Small intestine (tissue), 16 donors: ENCODE measurements at places on chromosomes 2 and 18. TPM values are rescaled to one million over a fixed set of nuclear protein-coding genes. Genes with fewer than 3 reads are reported as not detected.

Gene DSG1
- polyA plus RNA-seq = not detected

Gene GPR75
- 0.52 TPM for polyA plus RNA-seq

Gene CACNB4
- 0.27 TPM for polyA plus RNA-seq

Gene EIF2AK2
- polyA plus RNA-seq = 5.8 TPM
